ENCODE measurements at places on chromosomes 7 and 10.

DNA sequence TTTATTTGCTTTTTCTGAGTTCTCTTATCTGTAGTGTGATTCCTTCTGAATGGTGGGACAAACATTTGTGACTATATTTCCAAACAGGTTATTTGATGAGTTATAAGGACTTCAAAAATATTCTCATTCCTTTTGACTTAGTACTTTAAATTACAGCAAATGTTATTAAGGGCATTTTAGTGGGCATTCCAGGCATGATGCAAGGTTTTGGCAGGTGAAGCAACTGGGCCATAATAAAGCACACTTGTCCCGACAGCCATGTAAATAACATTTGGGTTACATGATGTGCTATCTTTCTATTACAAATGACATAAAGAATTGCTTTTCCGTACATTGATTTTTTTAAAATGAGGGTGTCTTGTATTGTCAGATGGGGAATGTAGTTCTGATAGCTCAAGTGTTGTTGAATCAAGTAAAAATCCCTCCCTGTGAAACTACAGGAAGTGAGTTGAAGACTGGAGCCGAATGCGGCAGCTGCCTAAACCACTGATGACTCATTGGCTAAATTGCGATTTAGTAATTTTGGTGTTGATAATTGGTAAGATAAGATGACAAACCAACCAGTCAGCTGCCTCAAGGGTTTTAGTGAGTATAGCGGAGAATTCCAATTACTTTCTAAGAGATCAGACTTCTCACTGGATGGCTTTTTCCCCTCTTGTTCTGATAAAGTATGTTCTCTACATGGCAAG is 231.3 kb upstream of the NPY start:
- no peak for DNase-seq

- no peak for DNase-seq
Observed at GRCh38 chr10:129323879-129324278, 143.2 kb upstream of the MGMT start.

- DNase-seq, result no peak
Observed at GRCh38 chr10:128811511-128811910, 655.5 kb upstream of the MGMT start.

GRCh38 chr7:70698219-70698832 is 433.6 kb upstream of the GALNT17 start:
- DNase-seq, result no peak

GRCh38 chr10:14556285-14556956 is 218.3 kb downstream of the FAM107B start:
- DNase-seq, result no peak

GRCh38 chr10:80461208-80462183 is 7.4 kb downstream of the TSPAN14 start:
- no peak for DNase-seq

DNA sequence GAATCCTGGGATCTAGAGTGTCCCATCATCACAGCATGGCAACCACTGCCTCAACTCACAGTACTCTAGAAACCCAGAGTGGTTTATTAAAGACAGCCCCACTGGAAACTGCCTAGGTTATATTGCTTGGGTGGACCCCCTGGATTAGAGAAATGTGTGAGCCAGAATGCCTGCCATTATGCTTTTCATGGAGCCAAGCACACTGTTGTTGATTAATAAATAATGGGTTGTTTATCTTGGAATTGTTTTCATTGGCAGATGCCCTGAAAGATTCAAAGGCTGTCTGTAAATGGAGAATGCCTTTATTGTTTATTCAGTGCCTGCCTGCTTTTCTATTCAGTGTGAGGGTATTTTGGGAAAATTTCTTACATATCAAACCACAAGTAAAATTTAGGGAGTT is 52.1 kb downstream of the GNAI1 start:
- DNase-seq, result no peak

DNA sequence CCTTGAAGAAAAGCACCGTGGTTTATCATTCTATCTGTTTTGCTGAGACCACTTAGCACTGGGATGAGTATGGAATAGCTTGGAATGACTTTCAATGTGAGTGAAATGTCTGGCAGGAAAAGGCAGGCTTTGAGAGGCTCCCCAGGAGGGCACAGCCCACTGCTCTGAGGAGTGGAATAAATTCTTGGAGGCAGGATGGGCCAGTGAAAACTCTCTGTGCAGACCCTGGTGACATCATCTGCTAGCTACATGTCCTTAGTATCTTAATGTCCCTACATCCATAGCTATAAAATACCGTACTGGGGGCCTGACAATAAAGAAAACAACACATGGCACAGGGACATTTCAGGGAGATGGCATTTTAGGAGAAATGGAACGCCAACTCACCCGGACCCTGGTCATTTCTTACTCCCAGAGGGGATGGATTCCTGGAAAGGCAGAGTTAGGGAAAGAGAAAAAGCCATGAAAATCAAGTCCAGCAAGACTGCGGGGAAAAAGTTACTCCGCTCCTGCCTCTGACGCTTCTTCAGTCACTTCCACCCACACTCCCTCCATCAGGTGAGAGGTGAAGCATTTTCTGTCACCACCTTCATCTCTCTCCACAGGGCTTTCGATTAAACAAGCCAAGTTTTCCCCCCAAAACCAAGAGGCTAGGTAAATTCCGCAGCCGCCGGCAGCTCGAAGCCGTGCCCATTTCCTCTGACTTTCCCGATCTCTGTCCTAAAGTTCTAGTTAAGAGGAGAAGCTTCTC is 991 bp downstream of the ZNF239 start:
- DNase-seq, result no peak

DNA sequence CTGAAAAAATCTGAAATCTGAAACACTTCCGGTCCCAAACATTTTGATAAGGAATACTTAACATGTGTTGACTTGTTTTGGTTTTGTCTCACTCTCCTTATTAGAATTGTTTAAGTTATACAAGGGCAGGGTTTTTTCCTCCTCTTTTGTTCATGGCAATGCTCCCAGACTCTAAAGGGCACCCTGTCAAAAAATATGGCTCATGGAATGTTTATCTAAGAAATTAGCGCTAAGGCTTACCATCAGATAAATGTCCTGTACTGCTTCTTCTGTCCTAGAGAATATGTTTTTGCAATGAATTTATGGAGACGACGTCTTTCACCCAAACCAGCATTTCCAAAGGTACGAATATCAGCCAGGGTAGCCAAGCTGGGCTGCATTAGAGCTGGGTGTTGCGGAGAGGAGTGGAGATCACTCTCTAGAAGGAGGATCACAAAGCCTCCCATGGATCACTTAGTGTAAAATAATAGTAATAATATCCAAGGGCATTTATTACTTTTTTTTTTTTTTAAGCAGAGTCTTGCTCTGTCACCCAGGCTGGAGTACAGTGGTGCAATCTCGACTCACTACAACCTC is 46.8 kb downstream of the ERLIN1 start:
- no peak for DNase-seq

Data from right kidney (tissue), 9 donors.